ENCODE measurements at places on chromosomes 5 and 9.

DNA sequence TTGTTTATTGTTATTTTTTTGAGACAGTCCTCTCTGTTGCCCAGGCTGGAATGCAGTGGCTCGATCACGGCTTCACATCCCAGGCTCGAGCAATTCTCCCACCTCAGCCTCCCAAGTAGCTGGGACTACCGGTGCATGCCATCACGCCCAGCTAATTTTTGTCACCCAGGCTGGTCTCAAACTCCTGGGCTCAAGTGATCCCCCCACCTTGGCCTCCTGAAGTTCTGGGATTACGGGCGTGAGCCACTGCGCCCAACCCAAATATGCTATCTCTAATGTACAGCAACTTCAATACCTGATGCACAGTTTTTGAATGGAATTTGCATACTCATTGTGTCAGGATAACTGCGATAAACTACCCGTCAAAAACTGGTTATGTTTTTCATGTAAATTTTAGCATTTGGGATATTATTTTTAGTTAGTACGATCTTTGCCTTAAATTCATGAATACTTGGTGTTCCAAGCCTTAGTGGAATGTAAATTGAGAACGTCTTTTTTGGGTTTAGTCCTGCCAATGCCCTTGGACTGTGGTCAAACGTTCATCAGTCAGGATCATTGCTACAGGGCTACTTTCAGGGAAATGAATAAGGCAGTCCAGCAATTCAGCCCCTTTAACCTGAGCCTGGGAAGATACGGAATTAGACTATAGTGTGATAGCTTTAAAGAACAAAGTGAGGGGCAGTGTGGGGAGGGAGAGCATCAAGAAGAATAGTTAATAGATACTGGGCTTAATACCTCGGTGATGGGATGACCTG lies 4.4 kb downstream of the UGCG start:
- DNase-seq: no peak

GRCh38 chr5:78778538-78778937 lies 130.0 kb upstream of the LHFPL2 start:
- no peak for DNase-seq

- DNase-seq: peak; percentile 73
Observed at GRCh38 chr9:110543631-110544051, 35.9 kb downstream of the SVEP1 start.

DNA sequence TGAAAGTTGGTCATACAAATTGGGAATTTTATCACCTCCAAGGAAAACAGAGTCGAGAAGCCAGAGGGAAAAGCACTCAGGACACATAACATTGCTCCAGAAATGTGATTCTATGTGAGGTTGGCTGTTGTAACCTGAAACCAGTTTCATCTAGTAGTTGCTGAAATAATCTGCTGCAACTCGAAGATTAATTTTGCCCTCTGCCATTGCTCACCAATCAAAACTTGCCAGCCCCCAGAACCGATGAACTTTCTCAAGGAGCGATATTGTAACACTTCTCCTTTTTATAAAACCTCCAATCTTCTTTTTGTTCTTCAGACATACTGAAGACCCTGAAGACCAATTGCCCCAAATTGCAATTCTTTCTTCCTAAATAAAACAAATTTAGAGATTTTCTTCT lies 31.1 kb downstream of the C5orf58 start:
- no peak for DNase-seq

DNA sequence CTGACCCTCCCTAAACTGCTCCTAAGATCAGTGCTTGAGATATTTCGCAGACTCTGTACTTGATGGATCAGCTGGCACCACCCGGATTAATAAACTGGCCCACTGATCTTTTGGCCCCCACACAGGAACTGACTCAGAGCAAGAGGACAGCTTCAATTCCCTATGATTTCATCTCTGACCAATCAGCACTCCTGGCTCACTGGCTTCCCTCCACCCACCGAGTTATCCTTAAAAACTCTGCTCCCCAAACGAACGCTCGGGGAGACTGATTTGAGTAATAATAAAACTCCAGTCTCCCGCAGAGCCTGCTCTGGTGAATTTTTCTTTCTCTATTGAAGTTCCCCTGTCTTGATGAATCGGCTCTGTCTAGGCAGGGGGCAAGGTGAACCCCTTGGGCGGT lies 36.5 kb upstream of the CD180 start:
- no peak for DNase-seq

DNA sequence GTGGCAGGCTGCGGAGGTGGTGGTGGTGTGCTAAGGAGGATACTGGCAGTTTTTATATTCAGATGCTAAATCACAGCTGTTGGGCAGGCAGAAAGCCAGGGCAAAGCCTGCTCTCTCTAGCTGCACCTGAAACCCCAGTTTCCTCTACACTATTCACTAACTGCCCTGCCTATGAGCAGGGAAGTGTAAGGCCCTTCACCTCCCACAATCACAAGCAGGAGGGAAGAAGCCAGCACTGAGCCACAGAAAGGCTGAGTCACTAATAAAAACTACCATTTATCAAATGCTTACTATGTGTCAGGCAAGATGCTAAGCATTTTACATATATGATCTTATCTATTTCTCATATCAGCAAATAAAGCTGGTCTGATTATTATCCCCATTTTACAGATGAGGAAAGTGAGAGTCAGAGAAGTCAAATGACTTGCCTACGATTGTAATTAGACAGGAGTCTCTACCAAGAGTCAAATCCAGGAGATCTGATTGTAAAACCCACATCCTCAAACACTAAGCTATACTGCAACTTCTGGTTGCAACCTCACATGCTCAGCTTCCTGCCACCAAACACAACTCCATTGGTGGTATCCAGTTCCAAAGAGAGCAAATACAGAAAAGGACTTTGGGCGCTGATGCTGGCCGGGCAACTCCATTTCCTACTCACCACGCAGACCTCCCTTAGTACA lies 17.7 kb upstream of the IL6ST start:
- DNase-seq: peak; percentile 10

- no peak for DNase-seq
Observed at GRCh38 chr5:132826424-132827082, 3.9 kb downstream of the SHROOM1 start.

DNA sequence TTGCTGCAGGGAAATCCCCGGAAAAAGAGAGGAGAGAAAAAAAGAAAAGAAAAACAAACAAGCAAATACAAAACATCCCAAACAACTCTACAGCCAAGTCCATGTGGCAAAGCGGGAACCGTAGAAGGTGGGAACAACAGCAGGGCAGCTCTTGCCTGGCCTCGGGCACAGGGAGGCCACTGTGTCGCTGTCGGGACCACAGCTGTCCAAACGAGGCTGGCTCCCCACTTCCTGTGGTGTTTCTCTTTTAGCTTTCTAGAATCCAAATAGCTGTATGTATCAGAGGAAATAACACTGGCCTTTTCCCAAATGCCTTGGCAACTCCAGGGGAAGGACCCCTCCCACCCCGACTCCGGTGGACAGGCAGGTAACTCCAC lies 41.6 kb upstream of the EQTN start:
- no peak for DNase-seq

DNA sequence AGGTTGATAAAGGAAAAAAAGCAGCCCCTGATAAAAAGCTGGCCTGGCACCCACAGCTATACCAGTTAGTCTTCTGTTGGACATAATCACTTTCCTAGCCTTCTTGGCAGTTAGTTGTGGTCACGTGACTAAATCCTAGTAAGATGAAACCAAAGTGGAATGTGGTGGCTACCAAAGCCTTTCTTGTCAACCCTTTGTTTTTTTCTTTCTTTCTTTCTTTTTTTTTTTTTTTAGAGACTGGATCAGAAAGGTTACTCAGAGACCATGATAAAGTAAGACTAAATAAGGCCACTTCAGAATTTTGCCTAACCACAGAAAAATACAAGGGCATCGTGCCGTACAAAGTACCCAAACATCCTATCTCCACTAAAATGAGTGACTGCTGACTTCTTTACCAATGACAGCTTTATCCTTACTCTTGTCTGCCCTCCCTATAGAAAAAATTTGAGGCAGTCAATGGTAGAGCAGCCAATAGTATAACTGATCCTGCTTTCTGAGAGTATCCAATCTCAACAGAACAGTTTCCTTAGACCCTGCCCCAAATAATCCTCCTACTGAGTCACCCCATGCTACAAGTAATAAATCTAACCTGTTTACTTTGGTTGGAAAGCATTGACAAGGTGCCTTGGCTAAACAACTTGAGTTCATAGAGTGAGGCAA lies 14.2 kb upstream of the KIF27 start:
- DNase-seq: no peak

DNA sequence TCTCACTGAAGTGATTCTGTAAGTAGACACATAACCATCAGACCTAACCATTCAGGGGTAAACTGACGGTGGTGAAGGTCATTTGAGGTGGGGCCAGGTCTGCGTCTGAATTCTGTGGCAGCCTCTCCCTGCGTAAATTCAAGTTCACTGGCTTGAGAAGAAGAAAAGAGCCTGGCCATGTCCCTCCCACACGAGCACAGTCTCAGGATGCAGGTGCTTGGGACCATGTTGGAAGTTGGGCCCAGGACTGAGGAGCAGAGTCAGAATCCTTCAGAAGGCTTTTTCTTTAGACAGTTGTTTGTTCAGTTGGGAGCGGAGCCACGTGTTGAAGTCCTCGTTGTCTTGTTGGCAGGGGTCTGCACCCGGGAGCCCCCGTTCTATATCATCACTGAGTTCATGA lies 24.1 kb downstream of the QRFP start:
- no peak for DNase-seq

- no peak for DNase-seq
Observed at GRCh38 chr9:110828264-110828663, 159.7 kb downstream of the MUSK start.

DNA sequence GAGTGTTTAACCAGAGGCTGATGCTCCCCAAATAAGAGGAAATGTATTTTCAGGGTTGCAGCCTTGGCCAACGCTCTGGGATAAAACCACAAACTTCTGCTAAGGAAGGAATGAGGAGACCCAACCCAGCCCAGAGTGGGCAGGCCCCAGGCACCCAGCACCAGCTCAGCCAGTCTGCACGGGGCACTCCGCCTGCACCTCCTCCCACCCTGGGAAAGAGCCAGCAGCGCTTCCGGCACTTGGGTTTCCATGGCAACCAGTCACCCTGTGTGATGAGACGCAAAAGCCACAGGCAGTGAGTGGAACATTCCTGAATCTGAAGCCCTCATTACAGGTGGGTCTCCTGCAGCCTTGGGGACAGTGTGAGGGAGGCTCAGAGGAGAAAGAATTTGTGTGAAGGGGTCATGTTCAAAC lies 85.2 kb upstream of the ZBTB43 start:
- peak; percentile 25 for DNase-seq

GRCh38 chr5:141483902-141484301 lies 928 bp upstream of the PCDHGC4 start:
- no peak for DNase-seq

DNA sequence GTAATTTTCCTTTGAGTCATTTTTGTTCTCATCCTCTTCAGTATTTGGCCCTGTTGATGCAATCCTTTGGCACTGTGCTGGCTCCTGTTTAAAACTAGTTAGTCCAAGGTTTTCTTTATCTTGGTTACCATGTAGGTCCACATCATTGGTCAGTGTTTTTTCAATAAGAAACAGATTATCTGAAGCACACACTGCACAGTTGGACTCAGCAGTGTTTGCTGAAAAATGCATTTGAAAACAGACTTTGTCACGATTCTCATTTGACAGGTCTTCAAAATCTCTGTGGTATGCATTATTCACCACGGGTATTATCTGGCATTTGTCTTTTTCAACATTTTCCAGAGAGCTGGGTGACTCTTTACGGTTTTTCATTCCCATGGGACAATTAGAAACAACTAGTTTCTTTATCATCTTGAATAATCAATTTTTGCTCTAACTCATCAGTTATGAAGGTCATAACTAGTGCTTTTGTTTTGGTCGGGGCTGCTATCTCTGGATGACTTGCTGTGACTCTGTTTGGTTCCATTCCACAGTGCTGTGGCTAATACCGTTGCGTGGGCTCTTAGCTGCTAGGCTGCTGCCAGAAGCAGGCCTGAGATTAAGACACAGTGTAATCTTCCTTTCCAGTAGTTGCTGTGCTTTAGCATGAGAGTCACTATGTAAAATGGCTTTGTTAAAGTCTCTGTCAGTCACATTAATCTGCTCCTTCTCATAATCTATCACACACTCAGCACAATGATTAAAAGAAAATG lies 36.2 kb downstream of the NUDT12 start:
- no peak for DNase-seq

DNA sequence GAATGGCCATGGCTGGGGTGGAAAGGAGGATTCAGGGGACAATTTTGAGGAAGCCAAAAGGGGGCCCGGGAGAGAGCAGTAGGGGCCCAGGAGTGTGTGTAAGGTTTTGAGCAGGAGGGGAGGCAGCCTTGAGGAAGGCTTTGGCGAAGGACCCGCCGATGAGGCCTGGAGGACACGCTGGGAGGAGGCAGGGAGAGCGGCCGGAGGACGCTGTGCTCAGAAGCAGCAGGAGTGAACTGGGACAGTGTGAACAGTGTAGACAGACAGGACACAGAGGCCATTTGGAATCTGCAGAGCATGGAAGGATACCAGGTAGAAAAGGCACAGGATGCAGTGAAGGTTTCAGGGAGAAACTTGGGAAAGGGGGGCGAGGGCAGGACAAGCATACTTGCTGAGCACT lies 14.9 kb downstream of the UNC5A start:
- DNase-seq: no peak

GRCh38 chr9:109027176-109027575 lies 13.9 kb upstream of the CTNNAL1 start:
- no peak for DNase-seq

DNA sequence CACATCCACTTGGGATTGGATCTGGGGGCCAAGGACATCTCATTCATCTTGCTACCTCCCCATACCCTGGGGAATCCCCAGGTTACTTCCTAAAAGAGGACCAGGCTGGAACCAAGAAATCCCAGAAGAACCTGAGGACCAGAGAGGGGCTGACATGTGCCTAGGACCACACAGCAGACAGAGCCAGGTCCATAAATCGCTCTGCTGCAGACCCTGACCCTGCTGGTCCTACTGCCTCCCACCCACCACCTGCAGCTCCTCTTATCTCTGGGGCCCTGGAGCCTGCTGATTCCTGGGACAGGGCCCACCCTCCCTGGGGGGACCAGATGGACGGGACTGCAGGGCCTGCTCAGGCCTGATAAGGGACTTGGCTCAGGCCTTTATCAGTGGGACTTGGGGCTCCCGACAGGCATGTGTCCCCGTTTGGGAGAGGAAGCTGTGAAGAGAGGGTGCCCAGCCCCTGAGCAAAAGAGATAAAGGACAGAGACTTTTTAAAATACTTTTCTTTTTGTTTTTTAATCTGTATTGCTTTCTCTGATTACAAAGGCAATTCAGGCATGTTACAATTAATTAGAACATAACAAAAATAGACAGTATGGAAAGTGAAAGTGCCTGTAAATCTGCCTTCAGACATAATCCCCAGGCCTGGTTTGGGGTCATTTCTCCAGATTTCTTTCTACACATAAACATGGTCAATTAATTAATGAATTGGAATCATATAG lies 101.3 kb upstream of the LARP1 start:
- no peak for DNase-seq

DNA sequence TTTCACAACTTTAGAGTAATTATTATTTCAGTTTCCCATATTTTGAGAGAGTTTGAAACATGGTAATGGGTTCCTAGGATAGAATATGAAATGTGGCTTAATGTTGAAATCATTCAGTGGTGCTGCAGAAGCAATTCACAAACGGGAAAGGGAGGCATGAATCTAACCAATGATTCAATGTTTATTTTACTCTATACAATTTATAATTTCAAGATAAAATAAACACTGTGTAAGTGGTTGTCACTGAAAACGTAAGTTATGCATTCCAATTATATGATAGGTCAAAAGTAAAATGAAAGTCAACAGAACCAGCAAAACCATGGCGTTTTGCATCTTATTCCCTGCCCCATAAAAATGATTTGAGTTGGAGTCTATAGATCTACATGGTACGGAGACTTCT lies 1207.1 kb upstream of the CDH18 start:
- no peak for DNase-seq
